ENCODE measurements at places on chromosomes 6 and 20. TPM values are rescaled to one million over a fixed set of nuclear protein-coding genes. Genes with fewer than 3 reads are reported as not detected.
A peak's percentile ranks its signal among the peaks of the same experiment; 100 is the strongest.

DNA sequence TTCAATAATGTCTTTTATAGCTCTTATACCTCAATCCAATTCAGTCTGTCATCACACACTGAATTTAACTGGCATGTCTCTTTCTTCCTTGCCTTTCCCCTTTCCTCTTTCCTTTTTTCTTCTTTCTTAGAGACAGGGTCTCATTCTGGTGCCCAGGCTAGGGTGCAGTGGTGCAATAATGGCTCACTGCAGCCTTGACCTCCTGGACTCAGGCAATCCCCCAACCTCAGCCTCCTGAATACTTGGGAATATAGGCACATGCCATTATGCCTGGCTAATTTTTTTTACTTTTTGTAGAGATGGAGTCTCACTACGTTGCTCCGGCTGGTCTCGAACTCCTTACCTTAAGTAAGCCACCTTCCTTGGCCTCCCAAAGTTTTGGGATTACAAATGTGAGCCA is 65.9 kb downstream of the CBFA2T2 start:
- no peaks in the 10 kb centered on the region for H3K36me3 ChIP-seq
- no peak for DNase-seq
- peaks cover 16% of the 10 kb centered on the region for H3K4me1 ChIP-seq
- H3K27ac ChIP-seq = peak overlapping the region; percentile 81
- no peak overlapping the region for H3K4me3 ChIP-seq

SIRPD gene
- not detected for polyA plus RNA-seq

TTLL9 gene
- polyA plus RNA-seq = not detected

GRCh38 chr6:122755901-122756300 is 23.6 kb upstream of the FABP7 start:
- DNase-seq = no peak
- no peak overlapping the region for H3K4me3 ChIP-seq
- H3K4me1 ChIP-seq = no peaks in the 10 kb centered on the region
- no peaks in the 10 kb centered on the region for H3K36me3 ChIP-seq
- H3K27me3 ChIP-seq = no peaks in the 10 kb centered on the region
- no peak overlapping the region for H3K27ac ChIP-seq

- H3K36me3 ChIP-seq = no peaks in the 10 kb centered on the region
- no peak overlapping the region for H3K4me3 ChIP-seq
- no peak overlapping the region for H3K27ac ChIP-seq
- no peaks in the 10 kb centered on the region for H3K27me3 ChIP-seq
Observed at GRCh38 chr20:63517376-63518309, 2.9 kb upstream of the PPDPF start.

NR2E1 gene
- polyA plus RNA-seq = not detected

- peak; percentile 20 for DNase-seq
- H3K4me3 ChIP-seq = peak overlapping the region; percentile 17
- peaks cover 54% of the 10 kb centered on the region for H3K4me1 ChIP-seq
Observed at GRCh38 chr6:118896339-118897136, 2.6 kb downstream of the ASF1A start.

DNA sequence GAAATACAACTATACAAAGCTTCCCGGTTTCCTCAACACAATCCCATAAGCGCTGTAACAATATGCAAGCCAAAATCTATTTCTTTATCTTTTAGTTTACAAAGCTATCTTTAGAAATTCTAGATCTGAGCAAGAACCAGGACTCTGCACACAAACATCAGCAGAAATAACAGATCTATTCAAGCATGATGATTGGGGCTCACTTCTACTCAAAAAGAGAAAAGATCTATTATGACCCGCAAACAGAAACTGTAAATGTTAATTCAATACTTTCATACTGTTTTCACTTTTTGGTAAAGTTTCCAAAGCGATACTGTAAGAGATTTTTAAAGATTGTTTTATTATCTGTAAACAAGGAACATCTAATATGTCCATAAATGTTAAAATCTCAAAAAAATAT is 86.6 kb downstream of the SESN1 start:
- peak overlapping the region; percentile 99 for H3K27ac ChIP-seq
- H3K27me3 ChIP-seq = no peaks in the 10 kb centered on the region
- peak overlapping the region; percentile 84 for H3K4me3 ChIP-seq
- H3K36me3 ChIP-seq = no peaks in the 10 kb centered on the region

DNA sequence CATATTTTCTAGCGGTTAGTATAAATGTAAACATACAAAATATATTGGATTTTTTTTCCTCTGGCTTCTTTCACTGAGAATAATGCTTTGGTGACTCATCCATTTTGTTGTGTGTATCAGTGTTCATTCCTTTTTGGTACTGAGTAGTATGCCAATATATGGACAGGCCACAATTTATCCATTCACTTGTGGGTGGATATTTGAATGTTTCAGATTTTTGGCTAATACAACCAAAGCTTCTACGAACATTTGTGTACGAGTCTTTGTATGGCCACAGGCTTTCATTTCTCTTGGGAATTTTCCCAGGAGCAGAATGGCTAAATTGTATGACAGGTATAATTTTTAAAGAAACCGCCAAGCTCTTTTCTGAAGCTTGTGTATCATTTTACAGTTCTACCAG is 677.5 kb downstream of the HDGFL1 start:
- H3K27me3 ChIP-seq = no peaks in the 10 kb centered on the region
- H3K4me1 ChIP-seq = no peaks in the 10 kb centered on the region
- DNase-seq = no peak
- no peaks in the 10 kb centered on the region for H3K36me3 ChIP-seq
- H3K4me3 ChIP-seq = no peak overlapping the region
- no peak overlapping the region for H3K27ac ChIP-seq

- no peak overlapping the region for H3K4me3 ChIP-seq
- H3K36me3 ChIP-seq = no peaks in the 10 kb centered on the region
- no peak for DNase-seq
- H3K4me1 ChIP-seq = no peaks in the 10 kb centered on the region
- no peak overlapping the region for H3K27ac ChIP-seq
Observed at GRCh38 chr6:859936-860335, 167.0 kb upstream of the EXOC2 start.

- no peaks in the 10 kb centered on the region for H3K27me3 ChIP-seq
- DNase-seq = peak; percentile 69
- peaks cover 24% of the 10 kb centered on the region for H3K4me1 ChIP-seq
- peak overlapping the region; percentile 71 for H3K27ac ChIP-seq
Observed at GRCh38 chr6:154154389-154154967, 115.4 kb downstream of the OPRM1 start.

DNA sequence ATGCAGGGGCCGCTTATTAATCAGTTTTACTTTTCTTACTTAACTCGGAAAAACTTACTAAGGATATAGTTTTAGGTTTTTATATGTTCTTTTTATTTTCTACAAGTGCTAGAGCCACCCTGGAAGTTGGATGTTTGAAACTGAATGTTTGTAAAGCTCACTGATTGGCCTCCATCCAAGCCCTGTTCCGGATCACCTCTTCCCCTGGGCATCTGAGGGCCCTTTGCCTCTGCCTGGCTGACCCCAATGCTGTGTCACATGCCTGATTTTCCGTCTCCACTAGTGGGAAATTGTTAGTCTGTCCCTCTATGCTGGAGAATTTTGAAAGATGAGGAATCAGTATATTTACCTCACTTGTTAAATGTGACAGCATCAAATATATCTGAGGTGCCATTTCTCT is 79.3 kb downstream of the SLC35F1 start:
- no peak overlapping the region for H3K4me3 ChIP-seq
- DNase-seq = no peak
- H3K4me1 ChIP-seq = no peaks in the 10 kb centered on the region
- H3K36me3 ChIP-seq = no peaks in the 10 kb centered on the region

OLIG3 gene
- not detected for polyA plus RNA-seq

DNA sequence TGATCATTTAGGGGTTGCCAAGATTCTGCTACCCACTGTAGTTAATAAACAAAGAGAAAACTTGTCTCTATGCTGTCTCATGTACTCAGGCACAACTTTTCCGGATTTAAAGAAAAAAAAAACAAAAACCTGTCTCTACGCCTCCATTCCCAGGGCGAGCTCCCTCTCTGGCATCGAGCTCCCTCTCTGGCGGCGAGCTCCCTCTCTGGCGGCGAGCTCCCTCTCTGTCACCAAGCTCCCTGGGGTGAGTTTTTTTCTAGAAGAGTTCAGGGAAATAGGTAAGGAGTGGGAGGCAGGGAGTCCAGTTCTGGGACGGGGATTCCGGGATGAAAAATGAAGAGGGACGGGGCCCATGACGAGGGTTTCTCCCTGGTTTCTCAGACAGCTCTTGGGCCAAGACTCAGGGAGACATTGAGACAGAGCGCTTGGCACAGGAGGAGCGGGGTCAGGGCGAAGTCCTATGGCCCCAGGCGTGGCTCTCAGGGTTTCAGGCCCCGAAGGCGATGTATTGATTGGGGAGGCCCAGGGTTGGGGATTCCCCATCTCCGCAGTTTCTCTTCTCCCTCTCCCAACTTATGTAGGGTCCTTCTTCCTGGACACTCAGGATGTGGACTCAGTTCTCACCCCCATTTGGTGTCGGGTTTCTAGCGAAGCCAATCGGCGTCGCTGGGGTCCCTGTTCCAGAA is 16.5 kb upstream of the HLA-A start:
- H3K27ac ChIP-seq = peak overlapping the region; percentile 95
- no peaks in the 10 kb centered on the region for H3K27me3 ChIP-seq
- peak; percentile 17 for DNase-seq
- peaks cover 15% of the 10 kb centered on the region for H3K4me1 ChIP-seq
- H3K4me3 ChIP-seq = peak overlapping the region; percentile 64

- no peaks in the 10 kb centered on the region for H3K27me3 ChIP-seq
- no peak overlapping the region for H3K27ac ChIP-seq
- no peak overlapping the region for H3K4me3 ChIP-seq
- DNase-seq = no peak
Observed at GRCh38 chr6:83062225-83062624, 3.4 kb downstream of the UBE3D start.

DNA sequence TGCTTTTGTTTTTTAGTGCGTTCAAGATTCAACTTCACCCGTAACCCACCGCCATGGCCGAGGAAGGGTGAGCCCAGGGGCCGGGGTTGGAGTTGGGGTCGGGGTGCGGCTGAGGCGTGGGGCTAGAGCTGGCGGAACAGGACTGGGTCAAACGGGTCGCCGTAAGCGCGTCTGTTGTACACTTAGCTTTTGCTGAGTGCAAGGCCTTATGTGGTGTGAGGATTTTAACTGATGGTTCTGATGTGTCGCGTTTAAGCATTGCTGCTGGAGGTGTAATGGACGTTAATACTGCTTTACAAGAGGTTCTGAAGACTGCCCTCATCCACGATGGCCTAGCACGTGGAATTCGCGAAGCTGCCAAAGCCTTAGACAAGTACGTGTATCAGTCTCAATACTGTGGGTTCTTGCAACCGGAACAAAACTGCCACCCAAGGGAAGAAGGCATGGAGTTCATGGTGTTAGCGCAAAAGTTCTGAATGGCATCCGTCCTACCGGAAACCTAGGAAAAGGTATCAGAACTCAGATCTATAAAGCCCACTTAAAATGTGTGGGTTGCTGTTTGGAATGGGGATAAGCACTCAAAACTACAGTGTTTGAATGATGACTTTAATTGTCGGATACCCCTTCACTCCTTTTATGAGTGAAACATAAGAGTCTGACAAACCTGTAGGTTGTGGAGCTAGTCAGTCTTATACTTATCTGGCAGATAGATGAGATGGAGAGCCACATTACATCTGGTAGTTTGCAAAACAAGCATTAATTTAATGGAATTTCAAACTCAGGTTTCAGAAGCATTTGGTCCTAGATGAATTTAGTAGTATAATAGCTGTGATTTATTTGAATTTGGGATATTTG is 574 bp downstream of the RPS12 start:
- peaks cover 8% of the 10 kb centered on the region for H3K36me3 ChIP-seq
- no peak for DNase-seq
- peak overlapping the region; percentile 83 for H3K27ac ChIP-seq
- H3K4me3 ChIP-seq = peak overlapping the region; percentile 68

GRCh38 chr20:4720977-4721349 is 746 bp upstream of the PRND start:
- H3K4me3 ChIP-seq = no peak overlapping the region
- H3K27ac ChIP-seq = no peak overlapping the region
- H3K36me3 ChIP-seq = no peaks in the 10 kb centered on the region
- DNase-seq = no peak

DNA sequence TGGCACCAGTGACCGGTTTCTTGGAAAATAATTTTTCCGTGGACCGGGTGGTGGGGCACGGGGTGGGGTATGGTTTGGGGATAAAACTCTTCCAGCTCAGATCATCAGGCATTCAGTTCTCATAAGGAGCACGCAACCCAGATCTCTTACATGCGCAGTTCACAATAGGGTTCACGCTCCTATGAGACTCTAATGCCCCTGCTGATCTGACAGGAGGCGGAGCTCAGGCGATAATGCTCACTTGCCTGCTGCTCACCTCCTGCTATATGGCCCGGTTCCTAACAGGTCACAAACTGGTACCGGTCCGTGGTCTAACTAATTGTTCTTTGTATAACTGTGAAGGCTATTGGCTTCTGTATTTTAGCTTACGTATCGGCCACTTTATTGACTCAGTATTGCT is 51.7 kb downstream of the VSTM2L start:
- no peak overlapping the region for H3K27ac ChIP-seq
- no peaks in the 10 kb centered on the region for H3K36me3 ChIP-seq
- no peaks in the 10 kb centered on the region for H3K4me1 ChIP-seq
- no peak for DNase-seq
- H3K4me3 ChIP-seq = no peak overlapping the region
- H3K27me3 ChIP-seq = no peaks in the 10 kb centered on the region

MATN4 gene
- not detected for polyA plus RNA-seq

DNA sequence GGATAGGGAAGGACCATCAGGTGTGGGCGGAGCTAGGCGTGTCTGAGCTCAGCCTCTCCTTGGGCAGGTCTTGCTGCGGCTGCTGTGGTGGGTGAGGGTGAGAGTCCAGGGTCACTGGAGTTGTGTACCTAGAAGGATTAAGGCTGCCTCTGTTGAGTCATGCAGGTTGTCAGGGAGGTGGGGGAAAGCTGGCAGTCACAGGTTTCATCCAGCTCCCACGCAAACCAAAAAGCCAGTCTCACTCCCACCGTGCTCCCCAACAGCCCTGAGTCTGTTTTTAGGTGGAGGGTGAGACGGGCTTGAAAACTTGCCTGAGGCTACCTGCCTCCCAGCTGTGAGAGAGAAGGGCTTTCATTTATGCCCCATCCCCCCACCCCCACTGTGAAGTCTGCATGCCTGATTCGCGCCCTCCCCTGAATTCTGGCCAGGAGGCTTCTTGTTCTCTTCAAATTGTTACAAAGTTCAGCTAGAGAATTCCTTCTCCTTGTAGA is 161.5 kb downstream of the MYLK4 start:
- H3K36me3 ChIP-seq = no peaks in the 10 kb centered on the region
- H3K4me3 ChIP-seq = no peak overlapping the region
- H3K4me1 ChIP-seq = no peaks in the 10 kb centered on the region
- no peak for DNase-seq
- H3K27ac ChIP-seq = no peak overlapping the region

- no peak for DNase-seq
- H3K27me3 ChIP-seq = no peaks in the 10 kb centered on the region
- H3K4me1 ChIP-seq = no peaks in the 10 kb centered on the region
- H3K27ac ChIP-seq = no peak overlapping the region
Observed at GRCh38 chr6:123402052-123402451, 234.7 kb downstream of the TRDN start.

DNA sequence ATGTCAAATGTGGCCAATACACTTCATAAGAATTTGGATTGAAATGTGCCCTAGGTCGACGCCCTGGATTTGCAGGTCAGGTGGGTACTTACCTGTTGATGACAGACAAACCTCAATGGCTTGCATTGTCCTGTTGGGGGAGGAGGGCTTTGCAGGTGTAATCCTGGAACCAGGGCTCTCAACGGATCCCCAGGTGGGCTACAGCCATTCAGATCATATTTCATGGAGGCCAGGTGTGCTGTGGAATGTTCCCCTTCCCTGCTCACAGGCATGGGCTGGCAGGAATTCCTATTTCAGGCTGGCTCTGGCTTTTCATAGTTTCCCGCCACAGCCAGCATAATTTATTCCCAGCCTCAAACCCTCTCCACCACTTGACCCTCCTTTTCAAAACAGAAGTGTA is 254.7 kb downstream of the SMOC2 start:
- H3K27me3 ChIP-seq = no peaks in the 10 kb centered on the region
- no peaks in the 10 kb centered on the region for H3K36me3 ChIP-seq
- H3K4me3 ChIP-seq = no peak overlapping the region

RAB23 gene
- 0.70 TPM for polyA plus RNA-seq

All from naive thymus-derived CD4-positive, alpha-beta T cell (primary cell).